ENCODE measurements at places on chromosomes 2 and 18. TPM values are rescaled to one million over a fixed set of nuclear protein-coding genes. Genes with fewer than 3 reads are reported as not detected.

Gene CNDP1
- total RNA-seq, result not detected

Gene FER1L5
- total RNA-seq, result 0.03 TPM

Gene HOXD8
- total RNA-seq, result 5.3 TPM

Gene DSC2
- total RNA-seq, result 1.3 TPM

Gene MFSD6
- total RNA-seq, result 33.1 TPM

Gene EPAS1
- total RNA-seq, result 89.4 TPM

Gene TCF23
- not detected for total RNA-seq

Gene GPR35
- 0.61 TPM for total RNA-seq

Gene SLC16A14
- total RNA-seq, result 0.82 TPM

Gene ATG9A
- 47.5 TPM for total RNA-seq

Gene CFAP65
- 0.16 TPM for total RNA-seq
